Fibroblast of lung (primary cell): ENCODE measurements at places on chromosomes 13 and 19.

DNA sequence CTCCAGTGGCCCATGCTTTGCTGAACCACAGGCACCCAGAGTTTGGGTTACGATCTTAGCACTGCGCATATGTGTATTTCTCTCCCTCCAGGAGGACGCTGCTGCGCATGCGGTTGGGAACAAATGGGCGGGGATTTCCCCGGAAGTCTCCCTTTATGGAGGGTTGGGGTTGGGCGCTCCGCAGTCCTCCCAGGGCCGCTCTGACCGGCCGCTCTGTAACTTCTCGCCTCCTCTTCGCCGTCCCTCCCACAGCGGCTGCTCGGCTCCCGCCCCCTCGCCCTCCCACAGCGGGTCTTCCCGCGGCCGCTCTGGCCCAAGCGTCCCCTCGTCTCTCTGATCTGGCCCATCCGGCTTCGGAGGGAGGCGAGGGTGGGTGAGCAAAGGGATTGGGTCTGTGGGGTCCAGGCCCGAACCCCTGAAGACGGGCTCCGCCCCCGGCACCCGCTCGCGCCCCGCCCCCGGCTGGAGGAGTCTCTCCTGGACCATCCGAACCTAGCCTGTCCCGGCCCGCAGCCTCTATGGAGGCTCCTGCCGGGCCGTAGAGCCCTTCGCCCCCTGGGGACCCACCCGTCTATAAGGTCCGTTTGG, at the start of gene MEGF8:
Gene MEGF8, plus strand, starts transcription at position 328 of the 588 bp plus-strand sequence. CDS start 609 bp downstream, outside the sequence.
- DNase-seq = peak; percentile 98

DNA sequence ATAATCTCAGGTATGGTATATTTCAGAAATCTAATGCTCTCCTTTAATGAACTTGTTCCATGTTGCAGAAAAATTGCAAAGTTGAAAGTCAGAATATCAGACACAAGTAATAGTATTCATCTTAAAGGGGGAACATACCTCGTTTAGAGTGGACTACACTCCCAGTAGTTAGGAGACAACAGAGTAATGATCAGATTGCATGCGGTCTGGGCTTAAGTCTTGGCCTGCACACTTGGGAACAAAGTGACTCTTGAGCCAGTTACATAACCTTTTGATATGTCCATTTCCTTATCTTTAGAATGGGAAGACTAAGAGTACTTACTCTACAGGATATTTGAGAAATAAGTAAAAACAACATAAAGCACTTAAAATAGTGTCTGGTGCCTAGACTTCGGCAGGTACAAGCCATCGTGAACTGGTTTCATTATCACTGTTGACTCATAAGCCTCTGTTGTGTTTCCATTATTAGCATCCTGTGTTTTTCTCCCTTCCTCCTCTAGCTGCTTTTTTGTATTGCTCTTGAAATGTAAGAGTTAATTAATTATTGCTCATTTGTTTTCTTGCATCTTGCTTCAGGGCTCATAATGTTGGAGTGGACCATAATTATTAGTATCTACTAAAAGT, 53.0 kb downstream of the DPY19L3 start:
- no peak for DNase-seq

GRCh38 chr13:23321535-23322241, 111.8 kb downstream of the SACS start:
- DNase-seq = peak; percentile 90

DNA sequence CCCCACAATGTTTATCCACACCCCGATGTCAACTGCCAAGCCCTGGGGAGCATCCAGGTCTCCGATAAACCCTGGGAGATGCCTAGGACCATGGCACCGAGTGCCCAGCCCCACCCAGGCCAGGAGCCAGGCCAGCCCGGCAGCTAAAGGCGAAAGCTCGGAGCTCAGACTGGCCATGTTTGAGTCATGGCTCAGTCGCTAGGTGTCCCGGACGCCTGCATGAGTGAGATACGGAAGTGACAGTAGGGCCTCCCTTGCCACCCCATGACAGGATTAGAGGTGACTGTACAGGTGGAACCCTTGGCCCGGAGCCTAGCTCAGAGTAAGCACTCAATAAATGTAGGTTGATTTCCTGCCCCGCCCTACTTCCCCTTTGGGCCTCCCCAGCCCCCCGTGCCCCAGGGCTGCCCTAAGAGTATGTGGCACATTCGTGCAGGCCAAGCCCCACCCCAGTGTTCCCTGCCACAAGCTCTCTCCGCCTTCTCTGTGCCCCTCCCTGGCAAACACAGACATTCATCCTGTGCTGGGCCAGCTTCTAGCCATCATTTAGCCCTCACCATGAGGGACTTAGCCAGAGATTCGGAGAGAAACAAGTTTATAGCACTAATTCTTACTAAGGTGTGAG, 5.8 kb upstream of the TPM4 start:
- no peak for DNase-seq

DNA sequence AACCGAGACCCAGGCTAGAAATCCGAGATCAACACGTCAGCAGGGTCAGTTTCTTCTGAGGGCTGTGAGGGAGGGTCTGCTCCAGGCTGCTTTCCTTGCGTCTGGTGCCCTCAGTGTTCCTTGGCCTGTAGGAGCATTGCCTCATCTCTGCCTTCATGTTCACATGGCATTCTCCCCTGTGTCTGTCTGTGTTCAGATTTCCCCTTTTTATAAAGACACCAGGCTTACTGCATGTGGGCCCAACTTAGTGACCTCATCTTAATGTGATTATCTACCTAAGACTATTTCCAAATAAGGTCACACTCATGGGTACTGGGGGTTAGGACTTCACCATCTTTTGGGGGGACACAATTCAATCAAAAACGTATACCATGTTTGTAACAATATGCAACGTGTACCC, 57.2 kb upstream of the C1QTNF9 start:
- no peak for DNase-seq

- DNase-seq = no peak
These were observed 33.2 kb upstream of the NDFIP2 start for GRCh38 chr13:79447741-79448140.

GRCh38 chr19:39074205-39074692, 9.9 kb upstream of the ACP7 start:
- no peak for DNase-seq

DNA sequence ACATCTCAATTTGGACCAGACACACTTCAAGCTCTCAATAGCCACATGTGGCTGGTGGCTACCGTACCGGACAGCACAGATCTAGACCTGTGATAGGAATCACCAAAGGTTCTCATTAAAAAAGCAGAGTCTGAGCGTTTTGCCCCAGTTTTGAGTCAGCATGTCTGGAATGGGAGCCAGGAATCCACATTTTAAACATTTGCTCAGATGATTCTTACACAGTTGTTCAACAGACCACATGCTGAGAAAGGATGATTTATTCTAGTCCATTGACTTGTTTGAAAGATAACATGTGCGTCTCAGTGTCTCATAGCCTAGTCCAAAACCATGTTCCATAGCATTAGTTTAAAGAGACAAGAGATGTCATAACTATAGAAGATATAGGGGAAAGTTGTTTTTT, 53.4 kb downstream of the FLT3 start:
- no peak for DNase-seq

DNA sequence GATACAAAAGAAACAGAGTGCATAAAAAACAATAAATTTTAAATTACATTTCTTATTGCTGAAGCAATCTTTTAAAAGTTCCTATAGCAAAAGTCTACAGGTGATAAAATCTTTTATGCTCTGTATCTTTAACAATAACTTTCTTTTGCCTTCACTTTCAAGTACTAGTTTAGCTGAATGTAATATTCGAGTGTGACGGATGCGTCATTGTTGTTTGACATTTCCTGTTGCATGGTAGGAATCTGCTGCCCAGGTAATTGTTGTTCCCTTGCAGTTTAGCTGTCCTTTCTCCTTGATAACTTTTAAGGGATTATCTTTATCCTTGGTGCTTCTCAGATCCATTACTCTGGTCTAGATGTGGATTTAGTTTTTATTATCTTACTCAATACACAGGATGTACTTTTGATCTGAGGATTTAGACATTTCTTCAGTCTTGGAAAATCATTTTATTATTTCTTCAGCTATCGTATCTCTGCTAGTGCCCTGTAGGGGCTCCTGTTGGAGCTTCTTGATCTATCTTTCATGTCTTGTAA, 2.1 kb upstream of the CPB2 start:
- no peak for DNase-seq

DNA sequence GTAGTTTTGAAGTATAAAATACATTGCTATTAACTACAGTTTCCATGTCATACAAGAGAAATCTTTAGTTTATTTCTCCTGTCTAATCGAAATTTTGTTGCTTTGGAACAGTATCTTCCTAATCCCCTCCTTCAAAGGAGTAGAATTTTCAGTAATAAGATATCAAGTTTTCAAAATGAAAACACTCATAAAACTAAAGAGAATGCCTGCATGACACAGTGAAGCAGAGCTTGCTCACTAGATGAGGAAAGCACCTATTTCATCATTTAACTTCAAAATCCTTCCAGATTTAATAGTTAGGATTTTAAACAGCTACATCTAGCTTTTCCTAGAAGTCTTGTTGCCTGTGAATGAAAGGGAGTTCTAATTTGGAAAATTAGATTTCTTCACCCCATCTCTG, 80.8 kb downstream of the TNFSF11 start:
- DNase-seq = no peak

DNA sequence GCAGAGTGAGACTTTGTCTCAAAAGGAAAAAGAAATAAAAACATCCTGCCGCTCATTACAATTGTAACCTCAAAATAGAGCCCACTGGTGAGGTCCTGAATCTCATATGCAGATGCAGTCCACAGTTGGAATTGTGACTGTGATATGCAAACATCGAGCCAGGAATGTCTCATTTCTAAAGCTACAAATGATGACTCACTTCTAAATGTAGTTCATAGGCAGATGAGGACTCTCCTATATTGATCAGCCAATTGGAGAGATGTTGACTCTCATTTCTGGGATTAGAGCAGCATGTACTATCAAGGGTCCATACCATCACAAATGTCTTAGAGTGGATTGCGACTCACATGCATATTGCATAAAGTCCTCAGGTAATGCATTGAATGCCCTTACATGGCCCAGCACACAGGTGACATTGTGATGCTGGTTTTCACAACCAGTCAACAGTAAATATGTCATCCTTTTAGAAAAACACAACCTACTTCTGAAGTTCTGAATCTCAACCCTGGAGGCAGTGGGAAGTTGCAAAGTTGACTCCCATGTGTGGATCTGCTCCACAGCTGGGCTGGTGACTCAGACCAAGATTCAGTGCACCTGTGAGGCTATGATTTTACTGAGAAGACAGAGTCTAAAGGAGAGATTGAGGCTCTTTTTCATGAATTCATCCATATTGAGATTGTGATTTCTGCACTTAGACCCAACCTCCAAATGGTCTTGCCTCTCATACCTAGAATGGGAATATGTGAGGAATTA, 16.9 kb upstream of the ZNF254 start:
- DNase-seq = no peak

- DNase-seq = no peak
These were observed 60.5 kb upstream of the MEDAG start for GRCh38 chr13:30845297-30846214.

DNA sequence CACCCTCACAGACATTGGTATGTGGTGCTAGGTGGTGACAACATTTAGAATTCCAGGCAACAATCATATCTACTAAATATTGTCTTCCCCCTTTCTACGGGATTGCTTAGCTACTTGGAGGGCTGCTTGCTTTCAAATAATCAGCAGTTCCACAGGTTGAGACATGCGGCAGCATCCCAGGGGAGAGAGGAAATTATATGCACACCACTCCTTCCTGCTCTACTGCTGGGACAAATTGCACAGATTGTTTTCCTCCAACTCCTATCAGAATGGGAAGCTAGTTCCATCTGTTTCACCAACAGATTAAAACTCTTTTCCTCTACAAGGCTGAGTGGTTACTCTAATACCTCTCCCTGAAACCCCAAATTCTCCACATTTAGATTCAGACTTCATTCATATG, 275.4 kb downstream of the DNAJC15 start:
- DNase-seq = no peak

GRCh38 chr13:74726206-74726605, 592.0 kb upstream of the KLF12 start:
- no peak for DNase-seq

- peak; percentile 22 for DNase-seq
These were observed 1.8 kb downstream of the FGF14 start for GRCh38 chr13:102399791-102400674.

- peak; percentile 84 for DNase-seq
These were observed 137.8 kb upstream of the TSC22D1 start for GRCh38 chr13:44713788-44714469.

GRCh38 chr19:41862445-41862986, 2.5 kb downstream of the RPS19 start:
- DNase-seq = no peak

GRCh38 chr13:81987677-81988357, 1646.9 kb upstream of the SPRY2 start:
- no peak for DNase-seq

DNA sequence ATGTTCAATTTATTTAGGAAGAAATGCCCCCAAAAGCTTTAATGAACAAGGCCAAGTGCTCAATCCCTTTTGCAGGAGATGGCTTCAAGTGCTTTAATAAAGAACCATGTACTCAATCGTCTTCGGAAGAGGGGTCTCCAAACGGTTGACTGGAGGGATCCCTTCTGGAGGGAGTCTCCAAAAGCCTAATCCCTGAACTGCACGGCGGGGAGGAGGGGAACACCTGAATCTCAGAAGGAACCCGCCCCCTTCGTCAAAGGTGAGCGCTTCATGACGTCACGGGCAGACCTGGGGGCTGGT, 505 bp downstream of the PAF1 start:
- peak; percentile 9 for DNase-seq

- DNase-seq = no peak
These were observed at the start of gene SHANK1 for GRCh38 chr19:50719566-50719965. Gene SHANK1, minus strand, starts transcription at chr19:50719802. Its CDS starts 2,883 bp downstream, at chr19:50716919.

GRCh38 chr13:51916051-51916818, 54.5 kb downstream of the CCDC70 start:
- no peak for DNase-seq

DNA sequence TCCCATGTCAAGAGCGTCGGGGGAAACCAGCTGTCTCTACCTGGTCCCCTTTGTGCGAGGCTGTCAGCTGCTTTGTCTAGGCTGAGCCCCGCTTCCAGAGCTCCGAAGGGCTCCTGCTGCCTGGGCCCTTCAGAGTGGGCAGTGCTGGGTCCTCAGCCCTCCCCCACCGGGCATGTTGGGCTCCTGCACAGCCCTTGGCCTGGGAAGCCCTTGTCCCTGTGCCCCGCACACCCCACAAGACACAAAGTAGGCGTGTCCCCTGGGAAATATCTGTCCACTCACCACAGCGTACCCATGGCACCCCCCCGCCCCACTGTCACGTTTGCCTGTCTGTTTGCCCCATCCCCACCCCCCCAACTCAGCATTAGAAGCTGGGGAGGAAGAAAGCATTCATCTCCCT, 39.6 kb upstream of the RANBP3 start:
- no peak for DNase-seq

- peak; percentile 28 for DNase-seq
These were observed 4.6 kb downstream of the GNA11 start for GRCh38 chr19:3098515-3099346.

GRCh38 chr13:112904436-112904960, 64.5 kb upstream of the MCF2L start:
- DNase-seq = no peak

DNA sequence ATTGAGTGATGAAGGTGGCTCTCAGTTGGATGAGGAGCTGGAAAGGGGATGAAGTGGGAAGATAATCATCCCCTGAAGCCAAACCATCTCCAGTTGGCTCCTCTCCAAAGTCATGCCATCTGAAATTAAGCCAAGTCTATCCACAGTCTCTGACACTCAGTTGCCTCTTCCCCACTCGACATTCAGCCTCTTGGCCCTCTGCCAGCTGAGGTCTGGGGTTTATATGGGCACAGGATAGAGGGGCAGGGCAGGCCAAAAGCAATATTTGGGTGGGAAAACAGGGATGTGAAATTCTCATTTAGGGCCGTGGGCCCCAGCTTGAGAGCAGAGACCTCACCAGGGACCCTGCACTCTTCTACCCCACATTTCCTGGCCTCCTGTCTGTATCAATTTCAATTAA, 85.9 kb downstream of the SLITRK1 start:
- no peak for DNase-seq

GRCh38 chr13:31846961-31847752, 107.8 kb downstream of the RXFP2 start:
- no peak for DNase-seq
